Activated CD4-positive, alpha-beta T cell treated with anti-CD3 and anti-CD28 coated beads for 1 hour (primary cell): ENCODE measurements at places on chromosomes 1 and 21.

- DNase-seq = no peak
Measured at GRCh38 chr1:206588492-206588891, 23.8 kb downstream of the EIF2D start.

DNA sequence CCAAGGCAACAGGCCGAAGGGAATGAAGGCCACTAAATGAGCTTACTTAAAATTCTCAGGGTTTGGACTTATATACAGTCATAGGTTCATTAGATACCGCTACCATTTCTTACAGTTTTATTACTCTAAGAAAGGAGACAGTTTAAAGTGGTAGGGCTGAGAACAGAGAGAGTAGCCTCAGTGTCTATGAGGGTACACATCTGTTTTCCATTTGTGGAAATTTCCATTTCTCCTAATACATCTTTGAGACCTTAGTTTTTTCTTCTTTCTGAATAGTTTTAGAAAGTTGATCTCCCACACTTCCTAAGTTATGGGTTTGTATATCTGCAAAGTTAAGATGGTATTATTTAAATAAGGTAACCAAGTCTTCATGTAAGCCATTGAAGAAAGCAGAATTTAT is 1279.1 kb downstream of the NCAM2 start:
- DNase-seq = no peak

DNA sequence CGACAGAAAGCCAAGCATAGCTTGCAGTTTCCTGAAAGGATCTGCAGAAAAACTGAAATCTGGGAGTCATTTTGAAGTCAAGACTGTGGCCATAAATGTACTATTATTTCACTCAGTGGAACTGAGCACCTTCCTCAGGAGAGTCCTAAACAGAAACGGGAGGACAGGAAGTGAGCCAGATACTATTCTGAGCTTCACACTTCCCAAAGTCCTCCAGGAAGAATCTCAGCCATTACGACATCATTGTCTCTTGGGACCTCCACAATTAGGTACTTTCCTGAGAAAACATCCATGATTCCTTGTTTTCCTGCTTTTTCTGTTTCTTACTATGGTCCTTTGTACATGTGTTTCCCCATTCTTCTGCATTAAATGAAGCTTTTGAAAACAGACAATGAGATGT is 299.2 kb upstream of the USP25 start:
- no peak for DNase-seq

DNA sequence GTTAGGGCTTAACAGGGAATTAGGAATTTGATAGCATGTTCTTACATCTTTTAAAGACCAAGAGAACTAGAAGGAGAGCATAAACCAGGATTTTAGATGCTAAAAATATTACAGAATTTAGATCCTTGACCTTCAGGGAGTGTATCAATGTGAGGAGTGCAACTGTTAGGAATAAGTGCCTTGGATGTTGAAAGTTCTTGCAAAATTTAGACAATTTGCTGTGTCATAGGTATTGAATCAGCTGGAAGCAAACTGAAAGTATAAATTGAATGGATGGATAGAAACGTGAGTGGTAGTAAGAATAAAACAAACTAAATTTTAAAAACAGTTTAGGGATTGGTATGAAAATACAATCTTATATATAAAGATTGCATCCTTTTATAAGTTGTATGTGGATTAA is 27.7 kb downstream of the PPP1R12B start:
- DNase-seq = no peak

DNA sequence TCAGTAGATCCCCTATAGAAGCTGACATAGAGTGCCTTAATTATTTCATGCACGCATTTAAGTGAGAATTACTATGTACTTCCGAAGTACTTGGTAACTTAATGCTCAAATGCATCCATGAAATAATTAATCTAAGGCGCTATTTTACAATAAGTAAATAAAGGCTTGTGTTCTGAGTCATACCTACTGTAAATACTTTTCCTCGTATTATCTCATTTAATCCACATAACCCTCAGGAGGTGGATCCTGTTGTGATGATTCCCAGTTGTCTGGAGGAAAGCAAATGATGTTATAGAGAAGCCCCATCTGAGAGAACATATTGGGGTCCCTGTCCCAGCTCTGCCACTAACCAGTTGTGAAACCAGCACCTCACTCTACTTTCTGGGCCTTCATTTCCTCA is 16.4 kb downstream of the SUSD4 start:
- DNase-seq = no peak

DNA sequence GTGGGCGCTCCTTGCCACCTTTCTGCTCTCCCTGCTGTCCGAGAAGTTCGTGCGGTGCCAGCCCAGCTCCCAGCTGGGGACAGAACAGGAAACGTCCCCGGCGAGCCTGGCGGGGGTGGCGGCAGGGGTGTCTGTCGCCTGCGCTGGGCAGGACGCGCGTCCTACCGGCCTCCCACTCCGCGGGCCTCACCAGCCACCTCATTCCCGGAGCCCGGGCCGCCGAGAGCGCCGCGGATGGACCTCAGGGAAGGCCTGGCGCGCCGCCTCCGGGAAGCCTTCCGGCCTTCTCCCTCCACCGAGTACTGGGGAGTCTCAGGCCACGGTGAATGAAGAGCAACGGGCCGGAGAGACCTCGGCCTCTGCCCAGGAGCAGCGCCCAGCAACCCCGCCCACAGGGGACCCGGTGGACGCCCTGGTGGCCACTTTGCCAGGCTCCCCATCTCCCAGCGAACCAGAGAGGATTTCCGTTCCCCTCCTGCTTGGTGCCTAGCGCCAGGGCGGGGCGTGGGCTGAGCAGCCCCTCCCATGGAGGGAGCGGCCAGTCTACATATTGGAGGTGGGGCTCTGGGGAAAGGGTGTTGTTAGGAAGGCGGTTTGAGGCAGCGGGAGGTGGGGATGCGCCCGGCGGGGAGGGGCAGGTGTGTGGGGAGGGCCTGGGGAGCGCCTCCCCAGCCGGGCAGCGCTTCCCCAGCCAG is 9.5 kb upstream of the TNFRSF14 start:
- DNase-seq = peak; percentile 69

DNA sequence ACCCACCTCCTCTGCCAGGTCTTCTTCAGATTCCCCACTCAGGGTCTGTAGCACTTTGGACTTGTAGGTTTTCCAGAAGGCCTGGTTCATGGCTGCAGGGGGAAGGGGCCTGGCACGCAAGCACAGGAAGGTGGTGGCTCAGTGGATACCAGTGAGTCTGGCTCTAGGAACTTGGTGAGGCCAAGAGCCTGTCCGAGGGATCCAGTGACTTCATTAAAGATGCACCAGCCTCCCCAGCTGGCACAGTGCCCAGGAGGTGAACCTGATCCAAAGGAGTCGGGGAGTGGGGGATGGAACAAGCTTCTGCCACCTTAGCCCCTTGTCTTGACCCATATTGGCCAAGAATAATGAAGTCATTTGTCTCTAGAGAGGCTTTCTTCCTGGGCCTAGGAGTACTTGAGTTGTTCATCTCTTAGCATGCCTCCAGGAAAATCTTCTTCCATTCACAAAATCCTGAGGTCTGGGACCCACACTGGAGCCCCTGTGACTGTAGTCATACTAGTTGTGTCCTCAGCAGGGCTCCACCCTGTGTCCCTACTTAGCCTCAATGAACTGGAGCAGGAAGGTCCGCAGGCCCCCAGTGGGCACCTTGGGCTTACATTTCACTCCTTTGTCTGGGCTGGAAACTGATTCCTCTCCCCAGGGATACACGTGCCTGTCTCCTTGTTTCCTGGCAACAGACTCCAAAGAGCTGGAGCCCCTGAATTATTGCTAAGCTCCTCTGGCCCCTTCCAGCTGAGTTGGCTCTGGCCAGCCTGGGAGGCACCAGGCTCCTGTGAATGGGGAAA is at the start of gene C1orf232:
C1orf232 (minus strand) TSS at position 554 of the 788 bp plus-strand sequence; CDS start at position 90, 464 bp downstream.
- no peak for DNase-seq

DNA sequence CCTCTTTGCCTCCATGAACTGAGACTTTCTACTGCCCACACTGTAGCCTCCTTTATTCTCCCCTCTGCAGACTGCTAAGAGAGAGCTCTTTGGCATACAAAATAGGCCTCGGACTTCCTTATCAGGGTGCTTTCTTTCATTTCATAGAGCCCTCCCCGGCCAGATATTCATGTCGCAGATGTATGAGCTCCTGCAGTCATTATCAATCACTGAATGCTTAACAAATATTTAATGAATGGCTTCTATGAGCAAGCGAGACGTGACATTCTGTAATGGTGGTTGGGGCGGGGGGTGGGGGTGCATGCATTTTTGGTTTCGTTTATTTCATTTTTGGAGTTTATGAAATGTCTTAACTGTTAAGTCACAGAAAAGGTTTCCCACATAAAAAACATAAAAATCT is 344.8 kb upstream of the KAZN start:
- no peak for DNase-seq

DNA sequence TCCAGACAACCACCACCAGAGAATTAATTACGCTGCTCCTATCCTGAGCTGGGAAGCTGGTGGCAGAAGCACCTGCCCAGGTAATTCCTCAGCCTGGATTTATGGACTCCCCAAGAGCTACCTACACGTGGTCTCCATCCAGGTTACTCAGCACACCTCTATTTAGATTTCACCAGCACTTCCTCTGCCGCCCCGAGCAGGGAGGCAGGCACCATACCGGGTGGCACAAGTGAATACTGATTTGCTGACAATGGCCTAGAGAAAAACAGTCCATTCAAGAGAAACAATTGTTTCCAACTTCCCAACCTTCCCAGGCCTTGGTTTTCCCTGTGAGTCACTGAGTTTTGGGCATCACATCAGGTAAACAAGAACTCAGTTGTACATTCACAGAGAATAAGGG is 134.3 kb downstream of the MATN1 start:
- no peak for DNase-seq

DNA sequence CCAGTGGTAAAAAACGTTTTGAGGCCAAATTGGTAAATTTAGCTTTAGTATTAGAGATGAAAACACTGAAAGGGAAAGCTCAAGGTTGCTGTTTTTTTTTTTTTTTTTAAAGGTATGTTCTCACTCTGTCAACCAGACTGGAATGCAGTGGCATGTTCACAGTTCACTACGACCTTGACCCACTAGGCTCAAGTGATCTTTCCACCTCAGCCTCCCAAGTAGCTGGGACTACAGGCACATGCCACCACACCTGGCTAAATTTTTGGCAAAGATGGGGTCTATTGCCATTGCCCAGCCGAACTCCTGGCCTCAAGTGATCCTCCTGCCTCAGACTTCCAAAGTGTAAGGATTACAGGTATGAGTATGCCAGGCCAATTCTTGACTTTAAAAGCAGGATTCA is 18.9 kb downstream of the LRIF1 start:
- no peak for DNase-seq

- DNase-seq = no peak
Measured at GRCh38 chr1:241229216-241229615, 127.8 kb downstream of the RGS7 start.

DNA sequence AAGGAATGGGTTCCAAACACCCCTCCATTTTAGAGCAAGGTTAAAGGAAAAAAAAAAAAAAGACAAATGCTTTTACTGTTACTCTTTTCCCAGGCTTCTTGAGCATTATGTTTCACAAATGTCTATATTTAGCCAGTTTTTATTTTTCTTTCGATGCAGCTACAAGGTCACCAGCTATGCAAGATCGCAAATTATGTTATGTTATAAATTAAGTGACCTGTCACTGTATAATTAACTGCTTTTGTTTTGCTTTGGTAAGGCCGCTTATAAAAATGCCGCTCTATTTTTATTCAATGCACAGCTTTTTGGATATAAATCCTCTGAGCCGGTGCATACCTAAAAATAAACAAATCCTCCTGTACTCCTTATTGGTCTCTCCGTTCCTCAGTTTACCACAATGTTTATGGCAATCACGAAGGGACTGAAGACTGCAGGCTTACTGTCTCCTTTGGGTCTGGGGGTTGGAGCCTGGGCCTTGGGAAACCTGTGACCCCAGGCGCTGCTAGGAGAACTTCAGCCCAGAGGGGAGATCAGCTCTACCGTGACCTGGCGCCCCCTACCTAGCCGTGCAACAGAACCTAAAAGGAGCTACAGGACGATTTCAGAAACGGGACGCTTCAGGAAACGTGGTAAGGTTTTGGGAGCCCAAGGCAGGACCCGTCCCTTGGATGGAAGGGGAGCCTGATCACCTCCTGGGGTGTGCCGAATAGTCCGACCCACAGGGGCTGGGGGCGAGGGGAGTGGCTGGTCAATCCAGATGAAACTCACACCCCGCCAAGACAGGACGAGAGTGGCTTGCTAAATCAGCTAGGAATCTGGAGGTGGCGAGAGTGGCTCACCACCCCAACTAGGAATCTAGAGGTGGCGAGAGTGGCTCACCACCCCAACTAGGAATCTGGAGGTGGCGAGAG is 101.2 kb upstream of the CD55 start:
- no peak for DNase-seq

- no peak for DNase-seq
Measured at GRCh38 chr1:2890221-2890850, 88.8 kb upstream of the TTC34 start.

GRCh38 chr1:17439250-17440073 is at the start of gene RCC2:
Gene RCC2 (minus strand): TSS chr1:17439677. CDS start chr1:17438514, 1,163 bp downstream.
- DNase-seq = peak; percentile 60

- DNase-seq = no peak
Measured at GRCh38 chr1:153251988-153252387, 7.5 kb upstream of the LORICRIN start.

- peak; percentile 41 for DNase-seq
Measured at GRCh38 chr1:117658676-117659075, 52.8 kb downstream of the TENT5C start.

DNA sequence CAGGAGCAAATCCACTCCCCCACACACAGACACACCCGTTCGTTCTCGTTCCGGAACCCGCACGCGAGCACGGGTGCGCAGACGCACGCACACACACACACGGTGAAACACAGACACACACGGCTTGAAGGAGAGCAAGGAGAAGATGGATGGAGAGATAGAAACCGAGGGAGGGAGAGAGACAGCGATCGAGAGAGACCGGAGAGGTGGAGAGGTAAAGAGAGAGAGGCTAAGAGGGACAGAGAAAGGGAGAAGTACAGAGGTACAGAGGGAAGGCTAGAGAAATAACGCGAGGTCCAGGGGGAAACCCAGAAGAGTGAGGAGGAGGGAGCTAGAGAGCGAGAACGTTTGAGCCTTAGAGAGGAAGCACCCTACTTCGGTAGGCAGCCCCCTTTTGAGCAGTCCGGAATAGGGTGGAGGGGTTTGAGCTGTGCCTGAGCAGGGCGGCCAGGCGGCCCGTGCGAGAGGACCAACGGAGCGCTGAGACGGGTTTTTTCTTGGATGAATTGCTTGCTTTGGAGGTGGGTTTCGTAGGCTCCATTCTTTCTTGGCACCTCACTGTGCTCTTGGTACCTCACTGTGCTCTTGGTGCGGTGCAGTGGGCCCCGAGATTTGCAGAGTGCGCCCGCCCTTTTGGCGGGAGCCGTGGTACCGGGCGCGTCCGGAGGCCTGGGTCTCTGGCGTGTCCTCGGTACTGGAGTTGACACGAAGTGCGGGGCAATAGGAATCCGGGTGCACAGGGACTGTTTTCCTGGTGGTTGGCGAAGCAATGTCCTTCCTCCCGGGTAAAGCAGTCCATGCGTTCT is 88.4 kb upstream of the RHOU start:
- DNase-seq = no peak
